ENCODE measurements at places on chromosomes 5 and 9.
A peak's percentile ranks its signal among the peaks of the same experiment; 100 is the strongest.

DNA sequence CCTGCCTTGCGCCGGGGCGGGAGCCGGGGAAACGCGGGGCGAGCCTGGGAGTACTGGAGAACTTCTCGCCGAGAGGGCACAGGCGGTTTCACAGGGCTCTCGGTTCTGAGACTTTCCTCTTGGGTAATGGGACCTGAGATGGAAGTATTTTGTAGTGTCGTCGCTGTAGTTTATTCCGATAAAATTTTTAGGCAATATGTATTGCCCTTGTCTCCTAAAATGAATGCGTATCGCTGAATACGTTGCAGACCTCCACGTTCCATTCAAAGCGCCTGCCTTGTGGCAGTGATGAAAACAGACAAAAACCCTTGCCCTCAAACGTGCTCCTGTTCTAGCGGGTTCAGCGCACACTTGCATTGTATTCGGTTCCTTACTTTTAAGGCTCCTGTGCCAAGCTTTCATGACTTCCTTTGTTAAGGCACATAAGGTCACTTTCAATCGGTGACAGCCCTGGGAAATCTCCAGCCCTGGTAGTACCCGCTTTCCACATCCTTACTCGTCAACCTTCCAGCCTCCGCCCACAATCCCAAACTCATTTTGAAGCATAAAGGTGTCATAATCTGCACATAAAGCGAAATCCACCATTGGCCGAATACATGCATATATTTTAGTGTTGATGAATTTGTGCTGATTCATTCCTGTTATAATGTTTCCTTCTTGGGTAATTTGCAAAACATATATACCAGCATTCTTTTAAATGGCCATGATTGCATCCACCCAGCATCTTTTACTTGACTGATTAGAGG lies 694 bp downstream of the RMI1 start:
- DNase-seq: peak; percentile 26

- DNase-seq: no peak
Observed at GRCh38 chr5:38069360-38069759, 189.0 kb upstream of the EGFLAM start.

DNA sequence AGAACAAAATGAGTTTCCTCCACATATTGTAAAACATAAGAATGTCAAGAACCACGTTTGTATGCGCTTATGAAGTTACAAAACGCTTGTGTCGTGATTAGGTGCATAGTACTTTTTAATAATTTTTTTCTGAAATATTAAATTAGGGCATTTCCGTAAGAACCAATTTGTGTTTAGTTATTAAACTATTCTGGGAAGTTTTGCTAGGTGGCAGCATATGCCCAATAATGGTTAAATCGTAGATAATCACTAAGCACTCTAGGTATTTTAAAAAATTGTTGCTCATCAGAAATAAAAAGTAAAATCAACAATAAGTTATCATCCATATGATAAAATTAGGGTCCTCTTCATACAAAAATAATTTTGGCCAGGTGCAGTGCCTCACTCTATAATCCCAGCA lies 5.4 kb downstream of the SRFBP1 start:
- DNase-seq: peak; percentile 30

GRCh38 chr9:219670-220365 lies 5.2 kb downstream of the DOCK8 start:
- no peak for DNase-seq

- DNase-seq: no peak
Observed at GRCh38 chr5:94359880-94360279, 258.5 kb downstream of the KIAA0825 start.

- no peak for DNase-seq
Observed at GRCh38 chr5:156388233-156388632, 61.3 kb downstream of the SGCD start.

DNA sequence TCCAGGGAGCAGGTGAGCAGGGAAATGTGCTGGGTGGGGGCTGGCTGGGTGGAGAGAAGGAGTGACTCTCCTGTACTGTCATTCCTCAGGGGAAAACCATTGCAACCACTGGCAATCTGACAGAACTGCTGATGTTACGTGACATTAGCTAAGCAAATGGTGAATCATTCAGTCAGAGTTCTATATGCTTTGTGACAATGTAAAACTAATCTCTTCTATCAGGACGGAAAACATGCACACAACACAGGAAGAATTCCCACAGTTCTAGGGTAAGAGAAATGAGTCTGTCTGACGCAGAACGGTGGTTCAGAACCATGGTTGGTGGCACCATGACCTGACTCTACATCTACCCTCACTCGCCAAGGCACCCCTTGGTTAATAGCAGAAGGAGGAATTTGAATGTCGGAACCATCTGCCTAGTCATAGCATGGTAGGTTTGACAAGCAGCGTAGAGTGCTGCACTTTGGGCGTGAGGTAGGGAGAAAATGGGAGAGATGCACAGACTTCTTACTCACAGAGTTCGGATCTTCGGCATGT lies 243.6 kb upstream of the PANK3 start:
- no peak for DNase-seq

DNA sequence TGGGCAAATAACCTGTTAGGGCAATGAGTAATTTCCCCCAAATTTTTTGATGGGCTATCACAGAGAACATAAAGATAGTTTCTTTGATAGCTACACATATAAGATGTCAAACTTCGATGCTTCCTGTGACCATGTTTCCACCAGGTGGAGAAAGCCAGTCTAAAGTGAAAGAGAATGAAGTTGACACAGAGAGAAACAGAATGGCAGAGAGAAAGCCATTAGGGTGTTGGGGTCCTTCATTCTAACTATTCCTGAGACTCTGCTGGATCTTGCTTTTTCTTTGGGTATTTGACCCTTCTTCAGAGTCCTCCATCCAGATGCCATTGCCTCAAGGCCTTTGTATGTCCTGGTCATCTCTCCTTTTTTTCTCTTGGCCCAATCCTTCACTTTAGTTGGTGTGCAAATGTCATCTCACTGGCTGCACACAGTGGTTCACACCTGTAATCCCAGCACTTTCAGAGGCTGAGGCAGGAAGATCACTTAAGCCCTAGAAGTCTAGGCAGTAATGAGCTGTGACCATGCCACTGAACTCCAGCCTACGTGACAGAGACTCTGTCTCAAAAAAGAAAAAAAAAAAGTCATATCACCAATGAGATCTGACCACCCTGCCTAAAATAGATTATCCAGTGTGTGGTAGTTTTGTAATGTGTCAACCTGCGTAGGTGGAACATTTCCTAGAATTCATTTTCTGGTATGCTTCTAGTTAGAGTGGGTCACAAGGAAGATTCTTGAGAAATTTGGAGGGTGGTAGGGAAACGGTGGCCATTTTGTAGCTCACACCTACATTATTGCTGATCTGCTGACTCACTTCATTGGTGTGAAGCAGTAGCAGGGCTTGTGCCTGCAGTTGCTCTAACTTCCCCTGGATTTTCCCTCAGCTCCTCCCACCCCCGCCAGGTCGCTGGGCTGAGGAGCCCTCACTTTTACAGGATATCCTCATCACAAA lies 20.8 kb upstream of the KIF2A start:
- DNase-seq: no peak

- DNase-seq: peak; percentile 78
Observed at GRCh38 chr5:17217493-17218352, at the start of gene BASP1. Gene BASP1, plus strand, starts transcription at chr5:17217631. Its CDS starts 57,586 bp downstream, at chr5:17275217.

- DNase-seq: no peak
Observed at GRCh38 chr5:133469846-133470245, 142.5 kb downstream of the FSTL4 start.

- no peak for DNase-seq
Observed at GRCh38 chr5:82704381-82704780, 372.8 kb downstream of the TMEM167A start.

DNA sequence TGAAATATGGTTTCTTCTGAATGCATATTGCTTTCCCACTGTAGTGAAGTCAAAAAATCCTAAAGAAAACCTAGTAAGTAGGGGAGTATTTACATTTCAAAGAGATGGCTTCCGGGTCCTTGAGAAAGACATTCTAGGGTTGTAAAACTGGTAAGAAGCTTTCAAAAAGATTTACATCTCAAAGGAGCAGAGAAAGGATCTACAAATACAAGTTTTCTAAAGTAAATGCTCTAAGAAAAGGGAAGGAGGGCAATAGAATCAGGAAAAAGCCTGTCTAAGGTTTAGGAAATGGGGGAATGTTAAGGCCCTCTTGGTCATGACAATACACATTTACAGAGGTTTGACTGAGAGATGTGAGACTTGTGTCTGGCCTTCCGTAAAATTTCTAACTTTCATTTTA lies 16.7 kb upstream of the TRPC7 start:
- DNase-seq: no peak

All from muscle of back (tissue), 13 donors.